ENCODE measurements at places on chromosomes 2 and 18.

- no peak for DNase-seq
These were observed 16.2 kb upstream of the SCG2 start for GRCh38 chr2:223618172-223619035.

- no peak for DNase-seq
These were observed 913 bp upstream of the WNT10A start for GRCh38 chr2:218879776-218880101.

GRCh38 chr2:161391737-161392506 lies 24.2 kb upstream of the TBR1 start:
- no peak for DNase-seq

- DNase-seq: no peak
These were observed 2.0 kb downstream of the SNORC start for GRCh38 chr2:232871835-232872736.

Data from stimulated activated CD8-positive, alpha-beta memory T cell treated with anti-CD3 and anti-CD28 coated beads, Interleukin-15, amount 100 ng/mL, for 48 hours (primary cell).